ENCODE measurements at places on chromosomes 4 and X.

GRCh38 chr4:143451186-143451585, 62.3 kb upstream of the SMARCA5 start:
- DNase-seq: no peak

DNA sequence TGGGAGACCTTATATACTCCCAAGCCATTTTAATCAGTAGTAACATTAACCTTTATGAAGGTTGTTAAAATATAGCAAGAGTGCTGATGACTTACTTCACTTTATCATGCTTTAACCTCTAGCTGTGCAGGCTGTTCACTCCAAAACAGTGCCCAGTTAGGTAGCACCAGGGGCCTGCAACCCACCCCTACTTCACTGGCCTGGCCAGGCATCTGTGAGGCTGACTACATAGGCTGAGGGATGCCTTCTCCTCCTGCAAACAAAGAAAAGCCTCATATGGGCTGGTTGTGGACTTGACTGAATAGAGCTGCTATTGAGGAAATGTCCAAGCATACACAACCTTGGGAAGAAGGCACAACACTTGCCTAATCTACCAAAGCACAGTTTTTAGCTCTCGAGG, 172.8 kb downstream of the SHROOM3 start:
- no peak for DNase-seq

DNA sequence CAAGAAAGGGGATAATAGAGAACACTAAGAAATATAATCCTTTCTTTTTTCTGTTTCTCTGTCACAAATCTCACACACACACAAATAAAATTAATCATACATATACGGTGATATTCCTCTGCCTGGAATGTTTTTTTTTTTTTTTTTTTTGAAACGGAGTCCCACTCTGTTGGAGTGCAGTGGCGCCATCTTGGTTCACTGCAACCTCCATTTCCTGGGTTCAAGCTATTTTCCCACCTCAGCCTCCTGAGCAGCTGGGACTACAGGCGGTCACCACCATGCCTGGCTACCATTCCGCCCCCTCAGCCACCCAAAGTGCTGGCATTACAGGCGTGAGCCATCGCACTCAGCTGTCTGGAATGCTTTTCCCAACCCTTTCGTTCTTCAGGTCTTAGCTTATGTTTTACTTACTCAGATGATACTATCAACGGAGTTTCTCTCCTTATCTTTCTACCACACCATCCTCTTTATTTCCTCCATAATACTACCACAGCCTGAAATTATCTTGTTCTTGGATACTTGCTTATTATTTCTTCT, 69.3 kb downstream of the ANKRD17 start:
- no peak for DNase-seq

- DNase-seq: no peak
These were observed 19.7 kb downstream of the SPIN3 start for GRCh38 chrX:56975611-56976010.

- no peak for DNase-seq
These were observed 126.7 kb downstream of the FRYL start for GRCh38 chr4:48653217-48654014.

DNA sequence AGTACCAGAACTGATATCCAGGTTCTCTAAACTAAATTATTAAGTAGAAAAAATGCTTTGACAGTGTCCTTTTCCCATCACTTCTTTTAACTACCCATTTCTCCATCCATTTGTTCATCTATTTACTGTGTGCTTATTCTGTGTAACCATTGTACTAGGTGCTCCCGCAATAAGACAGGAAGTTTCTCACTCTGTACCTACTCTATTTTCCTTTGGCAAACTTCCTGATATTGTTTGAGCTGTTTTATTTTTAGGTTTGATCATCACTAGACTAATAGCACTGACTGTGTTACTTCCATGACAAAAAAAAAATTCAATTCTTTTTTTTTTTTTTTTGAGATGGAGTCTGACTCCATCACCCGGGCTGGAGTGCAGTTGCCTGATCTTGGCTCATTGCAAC, 102.5 kb upstream of the CASK start:
- DNase-seq: no peak

Measured in activated naive CD4-positive, alpha-beta T cell (primary cell).